Activated CD8-positive, alpha-beta T cell treated with anti-CD3 and anti-CD28 coated beads for 36 hours (primary cell): ENCODE measurements at places on chromosomes 13 and 19. TPM values are rescaled to one million over a fixed set of nuclear protein-coding genes. Genes with fewer than 3 reads are reported as not detected.

GRCh38 chr19:30437869-30438268 lies 65.7 kb downstream of the ZNF536 start:
- no peak for DNase-seq

The CNMD gene
- total RNA-seq: not detected

The PCDH9 gene
- total RNA-seq: 0.14 TPM

DNA sequence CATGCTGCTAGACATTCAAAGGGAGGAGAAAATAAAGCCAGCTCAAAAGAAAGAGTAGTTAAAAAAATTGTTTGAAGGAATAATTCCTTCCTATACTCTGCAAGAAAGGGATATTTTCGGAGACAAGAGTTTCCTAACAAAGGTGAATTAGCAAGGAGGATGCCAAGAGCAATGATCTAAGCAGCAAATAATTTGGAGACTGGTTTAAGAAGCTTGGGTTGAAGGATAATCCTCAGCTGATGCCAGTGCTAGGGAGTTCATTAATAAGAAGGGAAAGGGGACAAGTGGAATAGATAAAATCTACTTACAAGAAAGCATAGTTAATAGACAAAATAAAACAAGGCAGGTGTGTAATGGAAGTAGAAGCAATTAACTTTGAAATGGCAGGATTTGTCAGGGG lies 372.3 kb downstream of the NDFIP2 start:
- DNase-seq: no peak
